ENCODE measurements at places on chromosomes 1 and 21. TPM values are rescaled to one million over a fixed set of nuclear protein-coding genes. Genes with fewer than 3 reads are reported as not detected.
A peak's percentile ranks its signal among the peaks of the same experiment; 100 is the strongest.

The CLDN8 gene
- not detected for total RNA-seq

GRCh38 chr1:15620155-15620545, 2.9 kb downstream of the DDI2 start:
- H3K4me3 ChIP-seq = no peak overlapping the region
- 0 out of 2 replicates have a peak, but pooled peaks cover 4% of the 10 kb centered on the region for H3K36me3 ChIP-seq
- DNase-seq = no peak
- H3K27ac ChIP-seq = no peak overlapping the region
- no peaks in the 10 kb centered on the region for H3K27me3 ChIP-seq

DNA sequence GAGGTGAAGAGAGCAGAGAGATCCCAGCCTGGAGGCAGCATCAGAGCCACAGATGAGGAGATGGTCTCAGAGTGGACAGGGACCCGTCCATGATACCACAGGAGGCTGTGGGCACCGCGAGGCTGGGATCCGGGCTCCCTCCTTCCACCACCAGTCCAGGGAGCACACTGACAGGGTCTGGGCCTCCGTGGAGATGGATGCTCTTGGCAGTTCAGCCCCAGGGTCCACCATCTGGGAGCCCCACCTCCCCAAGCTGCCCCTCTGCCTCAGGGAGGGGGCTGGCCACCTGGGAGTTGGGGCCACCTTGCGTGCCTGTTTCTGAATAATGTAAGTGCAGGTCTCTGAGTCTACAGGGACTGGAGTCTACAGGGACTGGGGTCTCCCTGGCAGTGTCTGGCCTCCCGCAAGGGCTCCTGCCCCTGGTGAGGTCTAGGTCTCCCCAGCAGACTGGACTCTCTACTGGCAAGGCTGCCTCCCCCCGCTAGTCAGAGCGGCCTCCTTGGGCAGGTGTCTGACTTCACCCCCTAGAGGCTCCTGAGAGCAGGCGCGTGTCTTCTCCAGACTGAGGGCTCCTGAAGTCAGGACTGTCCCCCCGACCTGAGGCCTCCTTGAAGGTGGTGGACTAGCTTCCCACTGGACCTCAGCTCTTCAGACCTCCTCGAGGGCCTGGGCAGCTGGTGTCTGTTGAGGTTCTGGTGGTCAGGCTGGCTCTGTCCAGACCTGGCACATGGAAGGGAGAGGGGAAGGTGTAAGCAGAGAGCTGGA, 218.5 kb downstream of the PTPRU start:
- no peaks in the 10 kb centered on the region for H3K4me1 ChIP-seq
- H3K27me3 ChIP-seq = peaks cover 13% of the 10 kb centered on the region
- no peaks in the 10 kb centered on the region for H3K36me3 ChIP-seq

- H3K27ac ChIP-seq = no peak overlapping the region
- H3K4me3 ChIP-seq = no peak overlapping the region
- H3K36me3 ChIP-seq = no peaks in the 10 kb centered on the region
- H3K4me1 ChIP-seq = no peaks in the 10 kb centered on the region
Measured at GRCh38 chr21:18289876-18290275, 45.2 kb downstream of the CHODL start.

The RHCE gene
- 0.28 TPM for total RNA-seq

GRCh38 chr1:91165033-91165654, 143.3 kb upstream of the ZNF644 start:
- H3K4me3 ChIP-seq = no peak overlapping the region
- no peaks in the 10 kb centered on the region for H3K36me3 ChIP-seq
- H3K27ac ChIP-seq = no peak overlapping the region
- no peaks in the 10 kb centered on the region for H3K4me1 ChIP-seq

GRCh38 chr1:192609110-192610079, 26.6 kb upstream of the RGS13 start:
- no peak overlapping the region for H3K4me3 ChIP-seq
- no peaks in the 10 kb centered on the region for H3K4me1 ChIP-seq
- no peak for DNase-seq

DNA sequence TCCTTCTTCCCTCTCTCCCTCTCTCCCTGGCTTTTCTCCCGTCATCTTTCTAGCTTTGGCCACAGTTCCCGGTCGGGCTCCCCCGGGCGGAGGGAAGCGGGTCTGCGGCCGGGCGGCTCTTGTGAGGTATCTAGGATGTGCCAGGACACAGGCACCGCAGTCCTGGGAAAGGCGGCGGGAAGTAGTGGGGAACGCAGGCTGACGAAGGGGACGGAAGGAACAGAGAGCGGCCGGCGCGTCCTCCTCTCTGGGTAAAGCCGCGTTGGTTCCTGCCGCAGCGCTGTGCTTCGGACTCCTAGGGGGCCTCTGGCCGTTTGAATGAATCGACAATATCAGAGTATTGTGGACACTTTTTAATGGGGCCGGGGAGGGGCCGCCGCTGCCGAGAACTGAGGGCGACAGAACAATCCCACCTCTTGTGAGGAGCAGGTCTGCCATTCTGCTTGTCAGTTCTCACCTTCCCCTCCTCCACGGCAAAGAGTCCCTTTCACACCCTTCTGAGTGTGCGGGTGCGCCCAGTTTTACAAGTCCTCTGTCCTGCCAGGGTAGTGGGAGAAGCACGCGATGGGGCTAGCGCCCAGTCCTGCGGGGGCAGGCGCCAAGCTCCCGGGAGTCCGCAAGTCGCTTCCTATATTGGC, 1.2 kb upstream of the LHX9 start:
- H3K4me3 ChIP-seq = peak overlapping the region; percentile 57
- H3K27ac ChIP-seq = no peak overlapping the region
- no peaks in the 10 kb centered on the region for H3K27me3 ChIP-seq

GRCh38 chr1:228367798-228368791, 38.5 kb downstream of the TRIM11 start:
- no peak overlapping the region for H3K27ac ChIP-seq
- no peak overlapping the region for H3K4me3 ChIP-seq
- no peaks in the 10 kb centered on the region for H3K4me1 ChIP-seq
- no peaks in the 10 kb centered on the region for H3K36me3 ChIP-seq

DNA sequence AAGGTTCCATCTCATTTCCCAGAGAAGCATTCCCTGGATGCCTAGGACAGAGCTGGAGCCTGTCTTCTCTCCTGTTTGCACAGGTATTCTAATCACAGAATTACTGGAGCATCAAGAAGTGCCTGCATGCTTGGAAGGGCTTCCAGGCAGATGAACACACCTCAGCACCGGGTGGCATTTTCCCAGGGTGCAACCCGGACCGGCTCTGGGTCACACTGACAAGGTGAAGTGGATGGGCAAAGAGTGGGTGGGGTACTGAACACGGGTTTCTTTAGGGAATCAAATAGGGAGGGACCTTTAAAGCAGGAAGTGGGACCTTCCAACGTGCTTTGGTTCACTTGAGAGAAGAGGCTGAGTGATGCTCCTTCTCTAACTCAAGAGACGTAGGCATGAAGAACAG, 7.1 kb upstream of the PEF1 start:
- no peaks in the 10 kb centered on the region for H3K36me3 ChIP-seq
- no peak overlapping the region for H3K27ac ChIP-seq
- no peak overlapping the region for H3K4me3 ChIP-seq
- H3K4me1 ChIP-seq = no peaks in the 10 kb centered on the region

GRCh38 chr1:112444269-112444668, 48.3 kb downstream of the CTTNBP2NL start:
- H3K27me3 ChIP-seq = no peaks in the 10 kb centered on the region
- no peak overlapping the region for H3K27ac ChIP-seq
- peaks cover 3% of the 10 kb centered on the region for H3K36me3 ChIP-seq
- no peak overlapping the region for H3K4me3 ChIP-seq

The CLCA2 gene
- not detected for total RNA-seq

- H3K27ac ChIP-seq = no peak overlapping the region
- H3K27me3 ChIP-seq = no peaks in the 10 kb centered on the region
- H3K4me3 ChIP-seq = no peak overlapping the region
- no peaks in the 10 kb centered on the region for H3K4me1 ChIP-seq
Measured at GRCh38 chr1:47351305-47351704, 17.7 kb downstream of the CMPK1 start.

DNA sequence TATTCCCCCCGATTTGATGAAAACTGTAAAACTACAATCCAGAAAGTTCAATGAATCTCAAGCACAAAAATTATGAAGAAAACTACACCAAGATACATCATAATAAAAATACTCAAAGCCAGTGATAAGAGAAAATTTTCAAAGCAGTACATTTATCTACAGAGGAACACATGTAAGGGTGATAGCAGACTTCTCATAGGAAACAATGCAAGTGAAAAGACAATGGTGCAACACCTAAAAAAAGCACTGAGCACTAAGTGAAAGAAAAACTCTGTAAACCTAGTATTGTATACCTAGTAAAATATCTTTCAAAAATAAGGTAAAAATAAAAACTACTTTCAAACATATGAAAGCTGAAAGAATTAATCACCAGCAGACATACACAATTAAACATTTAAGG, 76.1 kb upstream of the IRF2BP2 start:
- H3K27me3 ChIP-seq = no peaks in the 10 kb centered on the region
- DNase-seq = no peak
- no peak overlapping the region for H3K4me3 ChIP-seq
- H3K36me3 ChIP-seq = no peaks in the 10 kb centered on the region
- no peak overlapping the region for H3K27ac ChIP-seq

- peaks cover 67% of the 10 kb centered on the region for H3K4me1 ChIP-seq
- H3K4me3 ChIP-seq = no peak overlapping the region
- no peak for DNase-seq
- no peaks in the 10 kb centered on the region for H3K27me3 ChIP-seq
- H3K36me3 ChIP-seq = peaks cover 19% of the 10 kb centered on the region
Measured at GRCh38 chr1:27567971-27568299, 36.0 kb downstream of the AHDC1 start.

GRCh38 chr1:57440096-57440495, 16.2 kb upstream of the DAB1 start:
- no peaks in the 10 kb centered on the region for H3K4me1 ChIP-seq
- H3K27me3 ChIP-seq = peaks cover 5% of the 10 kb centered on the region
- H3K4me3 ChIP-seq = no peak overlapping the region

- no peak overlapping the region for H3K4me3 ChIP-seq
- peaks cover 39% of the 10 kb centered on the region for H3K27me3 ChIP-seq
- no peaks in the 10 kb centered on the region for H3K36me3 ChIP-seq
- DNase-seq = no peak
Measured at GRCh38 chr1:44424747-44425146, 19.7 kb downstream of the RNF220 start.

GRCh38 chr21:31130821-31131220, 92.5 kb upstream of the KRTAP19-8 start:
- no peaks in the 10 kb centered on the region for H3K36me3 ChIP-seq
- no peak for DNase-seq
- no peaks in the 10 kb centered on the region for H3K27me3 ChIP-seq
- no peak overlapping the region for H3K27ac ChIP-seq

The TMPRSS3 gene
- total RNA-seq = not detected

GRCh38 chr1:94247138-94248094, 10.0 kb upstream of the ARHGAP29 start:
- no peaks in the 10 kb centered on the region for H3K36me3 ChIP-seq
- H3K27me3 ChIP-seq = peaks cover 6% of the 10 kb centered on the region
- peaks cover 4% of the 10 kb centered on the region for H3K4me1 ChIP-seq
- no peak overlapping the region for H3K27ac ChIP-seq
- peak overlapping the region; percentile 71 for H3K4me3 ChIP-seq

GRCh38 chr1:224621813-224622682, 5.9 kb downstream of the CNIH3 start:
- peaks cover 13% of the 10 kb centered on the region for H3K4me1 ChIP-seq
- no peak for DNase-seq
- H3K27ac ChIP-seq = no peak overlapping the region
- H3K36me3 ChIP-seq = no peaks in the 10 kb centered on the region
- H3K4me3 ChIP-seq = no peak overlapping the region
- H3K27me3 ChIP-seq = peaks cover 4% of the 10 kb centered on the region

The APOBEC4 gene
- total RNA-seq = not detected

The SPRR2D gene
- total RNA-seq = not detected

DNA sequence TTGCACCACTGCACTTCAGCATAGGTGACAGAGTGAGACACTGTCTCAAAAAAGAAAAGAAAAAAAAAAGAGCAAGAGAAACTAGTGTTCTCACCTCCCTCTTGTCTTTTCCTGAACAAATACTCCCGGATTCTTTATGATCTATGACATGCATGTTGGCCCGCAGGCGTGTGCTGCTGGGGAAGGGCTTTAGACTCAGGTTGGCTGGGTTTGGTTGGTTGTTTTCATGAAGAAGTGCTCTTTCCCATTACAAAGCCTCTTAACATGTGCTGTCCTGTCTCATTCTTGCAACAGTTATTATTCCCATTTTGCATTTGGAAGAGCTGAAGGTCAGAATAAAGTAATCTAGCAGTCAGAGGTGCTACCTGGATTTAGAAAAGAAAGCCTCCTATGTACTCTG, 79.5 kb downstream of the TRABD2B start:
- no peaks in the 10 kb centered on the region for H3K27me3 ChIP-seq
- H3K4me3 ChIP-seq = no peak overlapping the region
- no peaks in the 10 kb centered on the region for H3K36me3 ChIP-seq
- H3K4me1 ChIP-seq = peaks cover 12% of the 10 kb centered on the region

- no peak overlapping the region for H3K27ac ChIP-seq
- H3K4me1 ChIP-seq = peaks cover 12% of the 10 kb centered on the region
- no peak for DNase-seq
- no peaks in the 10 kb centered on the region for H3K36me3 ChIP-seq
- no peaks in the 10 kb centered on the region for H3K27me3 ChIP-seq
- H3K4me3 ChIP-seq = no peak overlapping the region
Measured at GRCh38 chr1:59026472-59026948, 242.7 kb upstream of the JUN start.

DNA sequence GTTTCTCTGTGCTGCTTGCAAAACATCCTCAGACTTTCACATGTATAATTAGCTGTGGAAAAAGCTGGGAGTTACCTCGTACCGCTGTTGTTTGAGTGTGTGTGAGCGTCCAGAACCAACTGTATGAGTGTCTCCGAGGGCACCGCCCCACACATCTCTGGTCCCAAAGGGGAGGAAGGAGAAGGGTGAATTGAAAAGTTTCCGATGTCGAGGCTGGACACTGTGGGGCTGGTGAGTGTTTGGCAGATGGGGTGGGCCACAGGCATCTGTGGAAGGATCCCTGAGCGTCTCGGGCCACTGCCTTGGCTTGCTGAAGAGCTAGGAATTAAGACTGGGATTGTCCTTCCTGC, 1.2 kb downstream of the ATP2B4 start:
- no peaks in the 10 kb centered on the region for H3K27me3 ChIP-seq
- peaks cover 8% of the 10 kb centered on the region for H3K4me1 ChIP-seq
- H3K36me3 ChIP-seq = no peaks in the 10 kb centered on the region
- H3K4me3 ChIP-seq = peak overlapping the region; percentile 60
- DNase-seq = peak; percentile 26

The RHBDL2 gene
- 0.10 TPM for total RNA-seq

DNA sequence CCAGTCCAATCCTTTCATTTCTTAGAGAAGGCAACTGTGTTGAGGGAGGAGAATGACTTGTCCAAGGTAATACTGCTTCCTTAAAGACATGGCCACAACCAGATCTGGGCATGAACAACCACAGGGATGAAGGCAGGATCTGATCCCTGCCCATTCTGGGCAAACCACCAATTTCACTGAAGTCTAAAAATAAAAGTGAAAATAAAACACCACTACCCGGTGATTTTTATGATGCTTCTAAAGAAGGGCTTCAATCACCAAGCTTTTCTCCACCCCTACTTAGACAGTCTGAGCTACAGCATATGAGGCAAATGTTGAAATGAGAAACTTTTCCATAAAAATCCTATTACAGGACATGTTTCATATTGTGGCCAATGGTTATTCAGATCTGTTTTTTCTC, 133.0 kb downstream of the PTPN14 start:
- H3K27ac ChIP-seq = no peak overlapping the region
- H3K4me3 ChIP-seq = no peak overlapping the region
- H3K27me3 ChIP-seq = no peaks in the 10 kb centered on the region

- H3K4me3 ChIP-seq = no peak overlapping the region
- no peaks in the 10 kb centered on the region for H3K27me3 ChIP-seq
- peaks cover 80% of the 10 kb centered on the region for H3K4me1 ChIP-seq
- no peaks in the 10 kb centered on the region for H3K36me3 ChIP-seq
- H3K27ac ChIP-seq = no peak overlapping the region
Measured at GRCh38 chr1:156492591-156493080, 7.9 kb downstream of the MEF2D start.
